Activated CD4-positive, CD25-positive, alpha-beta regulatory T cell treated with anti-CD3 and anti-CD28 coated beads, Interleukin-2, amount 50 U/mL, for 16 hours (primary cell): ENCODE measurements at places on chromosomes 7 and 10.

GRCh38 chr10:120271696-120272095 lies 185.3 kb upstream of the PLPP4 start:
- no peak for DNase-seq

DNA sequence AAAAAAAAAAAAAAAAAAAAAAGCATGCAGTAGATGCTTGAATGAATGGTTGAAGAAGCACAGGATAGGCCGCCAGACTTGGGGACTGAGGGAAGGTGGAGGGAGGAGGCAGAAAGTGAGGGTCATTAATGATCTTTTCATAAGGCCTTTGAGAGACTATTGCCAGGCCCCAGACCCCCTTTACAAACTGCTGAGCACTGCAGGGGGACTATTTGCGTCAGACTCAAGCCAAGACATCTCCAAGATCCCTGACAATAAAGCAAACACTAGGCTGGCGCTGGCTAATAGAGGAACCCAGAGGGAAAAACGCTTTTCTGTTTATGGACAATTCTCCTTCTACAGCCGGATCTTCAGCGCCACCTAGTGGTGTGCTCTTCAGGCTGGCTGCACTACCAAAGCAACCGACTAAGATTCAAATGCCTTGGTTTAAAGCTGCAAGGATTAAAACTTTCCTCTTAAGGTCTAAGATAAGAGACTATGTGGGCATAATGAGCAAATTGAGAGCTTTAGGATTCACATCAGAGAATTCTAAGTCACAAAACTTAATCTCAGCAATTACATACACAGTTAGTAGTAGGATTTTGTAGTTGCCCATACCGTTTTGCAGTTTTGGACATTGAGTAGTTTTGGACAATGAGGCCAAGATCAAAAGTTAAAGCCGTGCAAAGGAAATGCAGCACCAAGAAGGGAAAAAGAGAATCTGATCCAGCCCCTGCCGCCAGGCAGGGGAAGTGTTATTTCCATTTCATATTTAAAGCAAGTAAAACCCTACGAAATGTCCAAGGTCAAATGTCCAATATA lies 17.9 kb upstream of the AGK start:
- DNase-seq, result peak; percentile 15

GRCh38 chr7:151884312-151885201 lies 7.6 kb upstream of the PRKAG2 start:
- DNase-seq, result no peak

DNA sequence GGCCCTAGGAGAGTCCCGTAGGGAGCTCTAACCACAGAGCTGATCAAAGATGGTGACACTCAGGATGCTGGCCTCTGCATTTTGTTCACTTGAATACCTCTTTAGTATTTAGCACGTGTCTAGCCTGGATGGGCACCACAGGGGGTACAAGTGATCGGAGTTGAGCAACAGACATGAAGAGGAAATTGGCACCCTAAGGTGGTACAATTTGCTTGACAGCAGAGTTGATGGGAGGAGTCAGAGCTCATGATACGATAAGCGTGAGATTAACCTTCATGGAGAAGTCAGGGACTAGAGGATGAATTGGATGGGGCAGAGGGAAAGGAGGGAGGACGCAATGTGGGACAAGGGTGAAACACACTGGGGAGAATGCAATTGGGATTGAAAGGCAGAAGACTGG lies 9.9 kb upstream of the ZNF212 start:
- no peak for DNase-seq

- no peak for DNase-seq
Observed at GRCh38 chr7:46850563-46851330, 731.2 kb downstream of the TNS3 start.

DNA sequence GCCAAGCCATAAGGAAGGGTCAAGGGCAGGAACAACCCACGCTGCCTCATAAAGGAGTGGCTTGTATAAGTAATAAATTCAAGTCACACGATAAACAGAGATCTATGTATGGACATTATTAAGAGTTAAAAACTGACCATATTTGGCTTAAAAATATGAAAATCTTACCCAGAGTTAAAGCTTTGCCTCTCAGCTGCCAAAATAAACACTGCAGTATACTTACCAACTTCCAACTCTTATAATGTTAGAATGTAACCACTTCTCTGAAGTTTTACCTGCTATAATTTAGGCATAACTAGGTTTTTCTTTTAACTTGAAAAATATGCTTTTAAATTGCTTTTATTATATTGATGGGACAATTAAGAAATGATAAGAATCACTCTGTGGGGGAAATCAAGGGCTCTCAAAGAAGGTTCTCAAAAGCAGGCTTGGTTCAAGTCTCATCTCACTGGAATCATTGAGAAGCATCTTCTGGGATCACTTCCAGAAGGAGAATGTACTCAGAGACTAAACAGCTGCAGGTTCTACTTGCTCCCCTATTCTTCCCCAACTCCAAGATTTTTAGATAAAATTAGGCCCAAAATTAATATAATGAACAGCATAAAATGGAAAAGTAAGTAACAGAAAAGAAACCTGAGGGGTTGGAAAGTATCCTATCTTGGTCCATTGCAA lies 16.1 kb upstream of the CAV2 start:
- no peak for DNase-seq

- no peak for DNase-seq
Observed at GRCh38 chr10:6778992-6779701, 199.1 kb upstream of the PRKCQ start.

DNA sequence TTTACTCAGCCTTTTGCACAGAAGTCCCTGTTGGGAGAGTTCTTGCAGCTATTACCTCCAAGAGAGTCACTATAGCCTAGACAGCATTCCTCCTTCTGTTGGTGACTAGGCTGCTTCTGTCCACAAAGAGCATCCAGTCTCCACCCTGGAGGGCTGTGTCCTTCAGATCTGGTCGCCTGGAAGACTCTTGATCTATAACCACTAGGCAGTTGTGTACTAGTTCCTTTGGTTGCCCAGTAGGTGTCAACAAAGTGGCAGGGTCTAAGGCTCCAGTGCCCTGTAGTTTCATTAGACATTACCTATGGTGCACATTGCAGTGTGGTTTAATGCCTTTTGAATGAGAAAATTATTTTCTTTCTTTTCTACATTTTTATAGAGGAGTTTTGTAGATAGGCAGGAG lies 11.3 kb upstream of the AKR1C2 start:
- no peak for DNase-seq

DNA sequence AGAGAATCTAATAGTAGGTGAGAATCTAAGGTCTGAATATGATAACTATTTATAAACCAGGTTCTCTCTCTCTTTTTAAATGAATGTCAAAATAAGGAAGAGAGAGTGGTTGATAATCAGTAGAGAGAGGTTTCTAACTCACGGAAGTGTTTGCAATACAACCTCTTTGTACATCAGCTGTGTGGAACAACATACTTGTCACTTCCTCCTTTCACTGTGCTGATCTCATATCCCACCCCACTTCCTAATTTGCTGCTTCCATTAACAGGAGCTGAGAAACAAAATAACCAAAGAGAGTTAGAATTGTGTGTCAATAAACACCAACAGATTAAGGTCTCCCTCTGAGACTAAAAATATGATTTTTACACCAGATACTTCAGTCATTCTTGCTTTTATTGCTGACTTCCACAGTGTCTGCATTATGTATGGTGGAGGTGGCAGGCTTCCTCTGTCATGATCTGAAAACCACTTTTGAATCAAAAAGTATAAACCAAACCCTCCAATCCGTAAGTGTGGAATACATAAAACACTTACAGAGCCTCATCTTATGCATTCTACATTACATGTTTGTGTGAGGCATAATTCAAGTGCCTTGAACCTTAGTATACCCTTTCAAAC lies 25.0 kb downstream of the CACUL1 start:
- DNase-seq, result no peak

GRCh38 chr10:10609379-10609955 lies 408.2 kb upstream of the CELF2 start:
- DNase-seq, result no peak

GRCh38 chr10:77782328-77783061 lies 144.1 kb downstream of the DLG5 start:
- DNase-seq, result no peak

DNA sequence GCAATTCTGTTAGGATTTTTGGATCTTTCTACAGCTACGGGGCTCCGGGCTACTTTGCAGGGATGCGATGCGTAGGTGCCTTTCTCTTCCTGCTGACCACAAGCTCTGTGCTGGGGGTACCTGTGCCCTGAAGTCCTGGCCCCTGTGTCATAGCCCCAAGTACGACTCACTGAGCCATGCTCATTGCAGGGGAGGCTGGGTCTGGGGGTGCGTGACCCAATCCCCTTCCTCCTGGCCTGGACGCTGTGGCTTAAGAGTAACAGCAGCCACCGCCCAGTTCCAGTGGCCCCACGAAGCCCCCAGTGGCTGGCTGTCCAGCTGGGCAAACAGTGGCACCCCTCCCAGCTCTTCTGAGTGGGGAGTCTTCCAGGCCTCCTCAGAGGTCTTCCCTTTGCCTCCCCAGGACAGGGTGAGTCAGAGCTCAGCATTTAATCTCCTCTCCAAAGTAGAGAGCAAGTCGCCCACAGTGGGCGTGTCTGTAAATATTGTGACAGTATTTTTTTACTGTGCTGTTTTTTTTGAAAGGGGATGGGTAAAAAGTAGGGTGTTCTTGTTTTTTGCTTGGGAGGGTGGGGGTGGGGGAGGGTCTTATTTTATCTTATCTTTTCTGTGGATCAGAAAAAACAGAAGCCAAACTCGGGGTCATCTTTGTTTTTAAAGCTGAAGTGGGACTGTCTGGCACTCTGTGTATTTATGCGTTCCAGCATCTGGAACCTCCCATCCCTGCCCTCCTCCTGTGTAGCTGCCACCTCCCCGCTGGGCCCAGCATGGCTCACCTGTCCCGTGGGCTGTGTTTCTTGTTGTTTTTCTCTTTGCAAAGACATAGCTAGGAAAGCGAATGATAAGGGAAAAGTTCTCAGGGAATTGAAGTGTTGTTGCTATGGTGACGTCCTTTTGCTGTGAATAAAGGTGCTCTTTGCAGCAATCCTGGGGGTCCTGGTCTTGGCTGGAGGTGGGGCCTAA lies 8.2 kb downstream of the LFNG start:
- DNase-seq, result no peak
